CD8-positive, alpha-beta T cell (primary cell): ENCODE measurements at places on chromosomes 7 and 10.
A peak's percentile ranks its signal among the peaks of the same experiment; 100 is the strongest.

DNA sequence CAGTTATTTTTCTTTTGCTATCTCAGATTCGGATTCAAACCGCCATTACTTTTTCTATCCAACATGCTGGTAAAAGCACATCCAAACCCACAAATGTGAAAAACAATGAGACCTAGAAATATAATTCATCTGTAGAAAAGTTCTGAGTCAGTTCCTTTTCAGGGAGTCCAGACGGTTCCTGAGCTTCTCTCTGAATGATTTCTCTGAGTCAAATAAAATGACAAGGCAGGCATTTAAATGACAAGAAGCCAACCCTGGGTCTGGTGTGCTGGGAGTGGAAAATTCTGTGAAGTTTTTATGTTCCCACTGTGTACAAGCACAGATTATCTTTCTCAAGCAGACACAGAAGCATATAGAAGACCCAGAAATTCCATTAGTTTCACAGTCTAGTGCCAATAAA lies 96.3 kb upstream of the ANKRD1 start:
- DNase-seq, result no peak

- DNase-seq, result no peak
These were observed 108.7 kb downstream of the DPY19L1 start for GRCh38 chr7:34928560-34928959.

GRCh38 chr10:24723386-24723787 lies 300 bp downstream of the ARHGAP21 start:
- DNase-seq, result peak; percentile 51

DNA sequence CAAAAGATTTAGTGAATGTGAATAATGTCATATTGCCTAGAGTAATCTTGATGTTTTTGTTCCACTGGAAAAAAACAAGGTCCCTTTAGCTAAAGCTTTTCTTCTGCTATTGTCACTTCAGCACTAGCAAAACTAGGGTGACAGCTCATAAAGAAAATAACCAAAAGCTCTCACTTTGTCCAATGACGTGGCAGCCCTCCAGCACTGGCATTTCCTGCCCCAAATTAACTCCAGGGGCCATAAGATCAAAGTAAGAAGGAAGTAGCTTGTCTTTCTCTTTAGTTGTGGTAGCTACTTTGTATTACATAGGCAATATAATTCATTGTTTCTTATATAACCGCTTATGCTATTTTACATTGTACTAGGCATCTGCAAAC lies 47.3 kb downstream of the LRRN3 start:
- peak; percentile 70 for DNase-seq

DNA sequence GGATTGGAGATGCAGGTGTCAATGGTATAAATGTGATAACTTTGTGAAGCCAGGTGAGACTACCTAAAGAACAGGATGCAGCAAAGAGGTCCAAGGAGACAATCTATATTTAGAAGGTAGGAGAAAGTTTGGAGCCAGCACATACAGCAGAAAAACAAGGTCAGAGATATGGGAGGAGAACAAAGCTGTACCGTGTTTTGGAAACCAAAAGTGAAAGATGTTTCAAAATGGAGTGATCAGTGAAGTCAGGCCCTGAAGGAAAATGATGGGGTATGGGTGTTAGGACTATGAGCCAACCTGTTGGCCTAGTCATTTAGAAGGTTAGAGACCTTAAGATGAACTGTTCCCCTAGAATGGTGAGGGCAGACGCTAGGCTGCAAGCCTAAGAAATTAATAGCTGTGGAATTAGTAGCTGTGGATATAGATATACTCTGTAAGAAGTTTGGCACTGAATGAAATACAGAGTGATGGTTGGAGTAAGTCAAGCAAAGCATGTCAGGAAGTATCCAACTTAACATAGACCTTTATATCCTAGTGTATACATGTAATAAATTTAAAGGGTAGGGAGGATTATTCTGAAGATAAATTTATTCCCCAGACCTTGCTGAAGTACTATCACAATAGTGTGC lies 149.8 kb upstream of the WNT16 start:
- DNase-seq, result no peak

GRCh38 chr7:150820578-150821198 lies 20.1 kb downstream of the TMEM176A start:
- DNase-seq, result no peak

DNA sequence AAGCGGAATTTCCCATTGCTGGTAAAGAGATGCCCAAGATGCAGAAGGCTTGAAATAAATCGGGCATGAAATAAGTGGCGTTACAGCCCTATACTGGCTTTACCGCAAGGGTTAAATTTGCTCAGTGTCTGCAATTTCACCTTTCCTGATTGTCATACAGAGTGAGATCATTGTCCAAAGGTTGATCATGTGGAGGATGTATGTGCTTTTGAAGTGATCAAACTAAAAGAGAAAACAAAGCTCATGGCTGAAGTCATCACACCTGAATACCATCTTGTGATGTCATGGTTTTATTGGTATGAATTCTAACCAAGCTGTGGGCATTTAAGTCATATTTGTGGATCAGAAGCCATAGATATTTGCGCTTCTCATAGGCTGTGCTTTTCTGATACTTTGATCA lies 635.5 kb downstream of the AUTS2 start:
- DNase-seq, result no peak

GRCh38 chr7:12327922-12328321 lies 75.7 kb downstream of the VWDE start:
- no peak for DNase-seq

- DNase-seq, result no peak
These were observed 18.2 kb downstream of the DPYSL4 start for GRCh38 chr10:132204781-132205473.

GRCh38 chr7:139525239-139525638 lies 1.8 kb downstream of the CLEC2L start:
- DNase-seq, result no peak

- DNase-seq, result no peak
These were observed 103.7 kb upstream of the AOAH start for GRCh38 chr7:36827726-36828703.

DNA sequence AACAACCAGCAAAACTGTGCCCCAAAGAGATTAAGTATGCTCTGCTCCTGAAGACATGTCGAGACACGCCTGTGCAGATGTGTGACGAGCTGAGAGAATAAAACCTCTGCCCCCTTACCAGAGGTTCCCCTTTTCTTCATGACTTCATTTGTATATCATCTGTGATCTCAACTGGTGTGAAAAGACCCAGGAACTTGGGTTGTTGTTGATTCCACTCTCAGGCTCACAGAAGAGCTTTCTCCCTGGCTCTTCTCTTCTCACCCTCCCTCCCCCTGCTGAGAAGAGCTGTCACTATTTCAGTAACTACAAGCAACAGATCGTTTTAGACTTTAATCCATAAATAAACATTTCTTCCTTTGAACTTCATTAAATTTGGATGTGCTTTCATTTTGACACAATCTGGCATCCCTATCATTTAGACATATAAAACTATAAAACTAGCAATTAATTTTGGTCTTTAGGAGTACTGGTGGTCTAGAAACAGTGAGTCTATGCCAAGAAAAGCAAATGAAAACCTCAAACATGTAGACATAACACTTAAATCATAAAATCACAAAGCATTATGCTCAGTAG lies 179.3 kb upstream of the FZD8 start:
- no peak for DNase-seq

- DNase-seq, result no peak
These were observed 98.2 kb downstream of the ANLN start for GRCh38 chr7:36487756-36488336.

- no peak for DNase-seq
These were observed 59.8 kb downstream of the STK32C start for GRCh38 chr10:132247943-132248342.

GRCh38 chr7:45999541-45999940 lies 78.5 kb upstream of the IGFBP3 start:
- no peak for DNase-seq

DNA sequence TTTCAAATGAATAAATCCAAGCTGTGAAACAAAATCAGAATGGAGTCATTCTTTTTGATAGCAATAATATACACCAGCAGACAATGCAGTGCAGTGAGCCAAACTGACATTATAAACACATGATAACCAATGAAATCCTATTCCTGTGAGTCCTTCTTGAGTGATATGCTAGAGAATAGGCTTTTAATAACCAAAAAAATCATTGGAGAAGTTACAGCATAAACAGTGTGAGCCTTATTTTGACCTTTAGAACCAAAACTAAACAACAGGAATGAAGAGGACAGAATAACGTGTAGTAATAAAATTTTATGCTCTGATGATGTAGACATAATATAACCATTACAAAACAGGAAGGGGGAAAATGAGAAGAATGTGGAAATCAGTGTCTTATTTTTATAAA lies 8.7 kb downstream of the HUS1 start:
- DNase-seq, result no peak
